Tongue (tissue), 3 donors: ENCODE measurements at places on chromosomes 3 and 15. TPM values are rescaled to one million over a fixed set of nuclear protein-coding genes. Genes with fewer than 3 reads are reported as not detected.

SNTN gene
- not detected for total RNA-seq

P4HTM gene
- total RNA-seq: 37.1 TPM

KY gene
- 222 TPM for total RNA-seq

LRTM1 gene
- total RNA-seq: 84.2 TPM

AEN gene
- total RNA-seq: 8.1 TPM

RPN1 gene
- 150 TPM for total RNA-seq

BFSP2 gene
- total RNA-seq: not detected

LRCH3 gene
- total RNA-seq: 56.3 TPM

RNU6-1 gene
- not detected for total RNA-seq

CACNA2D3 gene
- total RNA-seq: 2.5 TPM

HAPLN3 gene
- 6.1 TPM for total RNA-seq

SPINT1 gene
- 49.2 TPM for total RNA-seq

CRTAP gene
- total RNA-seq: 124 TPM

CCDC54 gene
- total RNA-seq: not detected

PDCD7 gene
- 13.1 TPM for total RNA-seq

ZNF660 gene
- 3.4 TPM for total RNA-seq

CYP1A1 gene
- 0.51 TPM for total RNA-seq
